ENCODE measurements at places on chromosomes 2 and 18. TPM values are rescaled to one million over a fixed set of nuclear protein-coding genes. Genes with fewer than 3 reads are reported as not detected.

DNA sequence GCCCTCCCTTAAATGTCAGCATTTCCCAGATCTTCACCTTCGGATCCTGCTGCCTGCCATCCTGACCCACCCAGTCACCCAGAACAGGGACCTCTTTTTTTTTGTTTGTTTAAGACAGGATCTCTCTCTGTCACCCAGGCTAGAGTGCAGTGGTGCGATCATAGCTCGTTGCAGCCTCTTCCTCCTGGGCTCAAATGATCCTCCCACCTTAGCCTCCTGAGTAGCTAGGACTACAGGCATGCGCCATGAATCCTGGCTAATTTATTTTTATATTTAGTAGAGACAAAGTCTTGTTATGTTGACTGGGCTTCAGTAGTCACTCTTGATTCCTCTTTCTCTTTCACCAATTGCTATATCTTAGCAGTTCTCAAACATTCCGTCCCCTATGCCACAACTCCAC lies 39.0 kb downstream of the INSIG2 start:
- no peak for DNase-seq

- no peak for DNase-seq
These were observed 350.3 kb downstream of the LRATD1 start for GRCh38 chr2:14982790-14983189.

GRCh38 chr2:106358081-106358480 lies 110.1 kb downstream of the RGPD3 start:
- no peak for DNase-seq

Gene KCNS3
- total RNA-seq = 5.3 TPM

- no peak for DNase-seq
These were observed 42.8 kb upstream of the TTC39C start for GRCh38 chr18:23971666-23972230.

Gene PSMD14
- total RNA-seq = 110 TPM

DNA sequence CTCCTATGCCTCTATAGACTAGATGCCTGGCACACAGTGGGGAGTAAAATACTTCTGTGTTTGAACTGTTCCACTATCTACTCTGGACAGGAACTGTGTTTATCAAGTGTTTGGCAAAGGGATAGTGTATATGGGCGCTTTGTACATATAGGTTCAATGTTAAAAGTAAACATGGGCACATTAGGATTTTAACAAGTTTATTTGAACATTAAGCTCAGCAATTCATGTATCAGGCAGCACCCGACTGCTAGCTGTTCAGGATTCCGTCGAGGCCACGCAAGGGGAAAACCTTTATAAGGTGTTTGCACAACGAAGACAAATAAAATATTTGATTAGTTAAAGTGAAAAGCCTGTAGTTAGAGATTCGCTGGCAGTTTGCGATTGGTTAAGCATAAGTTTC lies 43.4 kb upstream of the ROCK2 start:
- no peak for DNase-seq

Gene RAMP1
- 19.2 TPM for total RNA-seq

DNA sequence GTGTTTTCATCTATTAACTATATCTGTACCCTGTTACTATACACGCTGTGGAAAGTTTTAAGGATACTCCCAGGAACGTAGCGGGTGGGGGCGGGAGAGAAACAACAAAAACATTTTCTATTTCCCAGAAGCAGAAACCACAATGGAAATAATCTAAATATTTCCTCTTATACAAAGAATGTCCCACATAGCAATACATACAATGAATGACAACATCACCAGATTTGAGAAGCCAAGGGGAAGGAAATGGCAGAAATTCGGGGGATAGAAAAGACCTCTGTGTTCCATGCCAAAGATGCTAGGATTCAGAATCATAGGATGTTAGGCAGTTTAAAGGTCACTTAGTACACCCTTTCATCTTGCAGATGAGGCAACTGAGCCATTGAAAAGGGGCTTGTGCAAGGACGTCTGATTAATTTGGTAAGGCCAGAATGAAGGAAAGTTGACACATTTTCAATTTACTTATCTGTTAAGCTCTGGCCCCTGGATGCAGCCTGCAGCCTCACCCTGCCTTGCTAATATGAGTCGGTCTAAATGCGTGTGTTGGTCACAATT lies 41.1 kb upstream of the SCYGR1 start:
- no peak for DNase-seq

GRCh38 chr2:49959961-49960553 lies 805.7 kb upstream of the FSHR start:
- DNase-seq = no peak

- peak; percentile 71 for DNase-seq
These were observed 56.3 kb downstream of the OSBPL1A start for GRCh38 chr18:24341361-24341760.

DNA sequence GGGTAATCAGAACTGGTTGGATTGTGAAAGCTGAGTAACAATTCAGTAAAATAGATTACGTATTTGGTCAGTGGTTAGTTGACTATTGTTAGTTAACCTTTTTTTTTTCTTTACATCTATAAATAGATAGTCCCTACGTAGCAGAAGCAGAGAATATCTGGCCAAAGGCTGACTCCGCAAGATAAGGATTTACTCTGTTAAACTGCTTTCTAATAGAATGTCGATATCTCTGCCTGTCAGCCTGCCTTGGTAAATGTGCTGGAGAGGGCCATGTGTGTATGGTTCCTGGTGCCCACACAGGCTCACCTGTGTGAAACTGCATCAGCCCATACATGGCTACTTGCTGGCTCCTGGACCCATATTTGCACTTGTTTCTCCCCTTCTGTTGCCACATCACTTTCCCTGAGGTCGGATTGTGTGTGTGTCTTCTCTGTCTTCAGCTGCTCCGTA lies 94.4 kb downstream of the CRIM1 start:
- DNase-seq = peak; percentile 58

- no peak for DNase-seq
These were observed 9.7 kb downstream of the SNED1 start for GRCh38 chr2:241007880-241008710.

Data from IMR-90 (cell line).